ENCODE measurements at places on chromosomes 7 and 10.
A peak's percentile ranks its signal among the peaks of the same experiment; 100 is the strongest.

DNA sequence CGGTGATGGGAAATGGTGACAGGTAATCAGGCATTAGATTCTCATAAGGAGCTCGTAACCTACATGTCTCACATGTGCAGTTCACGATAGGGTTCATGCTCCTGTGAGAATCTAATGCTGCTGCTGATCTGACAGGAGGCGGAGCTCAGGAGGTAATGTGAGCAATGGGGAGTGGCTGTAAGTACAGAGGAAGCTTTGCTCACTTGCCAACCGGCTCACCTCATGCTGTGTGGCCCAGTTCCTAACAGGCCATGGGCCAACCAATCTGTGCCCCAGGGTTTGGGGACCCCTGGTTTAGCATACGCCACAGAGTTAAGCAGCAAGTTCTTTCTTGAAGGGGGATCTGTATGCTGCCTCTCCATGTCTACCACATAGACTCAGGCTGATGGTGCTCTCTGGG is 133.1 kb downstream of the IQUB start:
- no peak for DNase-seq

GRCh38 chr10:59675812-59676211 is 33.8 kb downstream of the SLC16A9 start:
- peak; percentile 8 for DNase-seq

GRCh38 chr10:132395704-132396493 is 1.1 kb upstream of the PWWP2B start:
- DNase-seq: no peak

DNA sequence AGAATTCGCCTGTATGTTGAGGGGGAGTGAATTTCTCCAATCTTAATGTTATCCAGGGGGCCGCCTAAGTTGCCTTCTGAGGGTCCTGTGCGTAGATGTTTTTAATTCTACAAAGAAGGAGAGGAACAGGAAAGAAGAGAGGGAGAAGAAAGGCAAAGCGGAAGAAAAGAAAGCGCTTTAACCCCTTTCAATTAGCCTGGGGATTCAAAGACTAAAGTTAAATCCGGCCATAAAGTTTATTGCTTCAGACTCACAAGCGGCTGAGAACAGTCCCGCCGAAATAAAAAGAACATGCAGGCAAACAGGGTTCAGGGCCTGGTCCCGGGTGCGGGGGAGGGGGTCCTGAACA is 4.5 kb downstream of the HOXA5 start:
- no peak for DNase-seq

GRCh38 chr7:90580051-90580450 is 16.1 kb upstream of the CDK14 start:
- DNase-seq: no peak

DNA sequence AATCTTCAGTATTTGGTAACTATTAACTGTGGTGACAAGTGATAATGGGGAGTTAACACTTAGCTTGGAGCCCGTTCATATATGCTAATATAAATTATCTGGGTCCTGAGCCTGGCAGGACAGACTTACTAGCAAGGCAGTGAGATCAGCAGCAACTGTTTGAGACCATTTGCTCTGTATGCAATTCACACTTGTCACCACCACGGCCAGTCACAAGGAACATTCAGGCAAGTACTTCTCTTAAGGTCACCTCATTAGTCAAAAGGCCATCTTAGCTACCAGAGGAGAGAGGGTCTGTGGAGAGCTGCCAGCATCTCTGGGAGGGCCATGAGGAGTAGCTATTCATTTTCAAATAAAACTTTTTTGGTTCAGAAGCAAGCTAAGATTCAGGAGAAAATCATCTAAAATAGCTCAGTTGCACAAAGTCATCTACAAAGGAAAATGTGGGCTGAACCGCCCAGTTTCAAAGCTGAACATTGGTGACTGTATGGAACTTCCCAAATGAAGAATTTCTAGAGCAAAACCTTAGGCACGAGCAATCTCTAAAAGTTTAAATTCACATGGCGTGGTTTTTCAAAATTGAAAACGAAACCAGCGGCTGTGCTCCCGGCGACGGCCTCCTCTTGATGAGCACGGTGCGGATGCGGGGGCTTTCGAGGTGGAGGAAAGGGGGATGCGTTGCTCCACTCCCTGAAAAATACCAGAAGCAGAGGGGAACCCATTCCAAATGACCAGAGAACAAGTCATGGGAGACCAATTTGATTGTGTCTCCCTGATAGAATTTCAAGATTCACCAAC is 233.5 kb upstream of the MGMT start:
- DNase-seq: peak; percentile 29

- no peak for DNase-seq
These were observed 61.9 kb upstream of the PDLIM1 start for GRCh38 chr10:95352684-95353083.

- no peak for DNase-seq
These were observed 614.1 kb upstream of the MGMT start for GRCh38 chr10:128852902-128853301.

DNA sequence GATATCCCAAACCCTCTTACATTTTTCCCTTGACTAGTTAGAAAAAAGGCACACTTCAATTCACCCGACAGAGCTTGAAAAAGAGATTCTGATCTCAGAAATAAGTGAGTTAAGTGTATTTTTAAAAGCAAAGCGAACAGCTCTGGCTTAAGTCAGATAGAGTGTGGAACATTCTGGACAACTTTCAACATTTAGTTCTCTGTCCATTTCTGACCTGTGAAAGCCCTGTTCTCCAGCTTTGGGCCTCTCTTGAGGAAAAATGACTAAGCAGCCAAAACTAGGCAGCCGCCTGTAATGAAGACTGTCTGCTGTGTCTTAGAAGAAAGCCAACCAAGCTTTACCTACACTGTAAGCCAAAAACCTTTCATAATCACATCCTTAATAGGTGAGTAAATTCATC is 50.5 kb downstream of the CDK6 start:
- DNase-seq: no peak

DNA sequence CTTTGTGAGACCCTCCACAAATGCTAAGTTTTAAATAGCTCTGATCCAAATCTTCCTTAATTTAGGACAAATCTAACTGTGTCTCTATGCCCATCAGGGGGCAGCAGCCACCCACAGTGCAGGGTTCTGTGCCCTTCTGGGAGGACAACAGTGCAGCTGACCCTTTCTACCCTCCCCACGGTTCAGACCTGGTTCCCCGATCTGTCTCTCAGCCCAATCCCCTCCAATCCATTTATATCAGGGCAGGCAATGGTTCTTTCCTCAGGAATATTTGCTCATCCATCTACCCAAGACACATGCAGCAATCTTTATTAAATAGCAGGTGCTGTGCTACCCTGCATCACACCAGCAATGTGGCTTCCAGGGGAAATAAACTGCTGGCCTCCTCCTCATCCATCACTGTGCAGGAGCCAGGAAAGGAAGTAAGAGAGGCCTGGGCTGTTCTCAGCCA is 4.0 kb upstream of the RBM28 start:
- peak; percentile 69 for DNase-seq

- DNase-seq: no peak
These were observed 23.5 kb upstream of the ZNF12 start for GRCh38 chr7:6730343-6730633.

DNA sequence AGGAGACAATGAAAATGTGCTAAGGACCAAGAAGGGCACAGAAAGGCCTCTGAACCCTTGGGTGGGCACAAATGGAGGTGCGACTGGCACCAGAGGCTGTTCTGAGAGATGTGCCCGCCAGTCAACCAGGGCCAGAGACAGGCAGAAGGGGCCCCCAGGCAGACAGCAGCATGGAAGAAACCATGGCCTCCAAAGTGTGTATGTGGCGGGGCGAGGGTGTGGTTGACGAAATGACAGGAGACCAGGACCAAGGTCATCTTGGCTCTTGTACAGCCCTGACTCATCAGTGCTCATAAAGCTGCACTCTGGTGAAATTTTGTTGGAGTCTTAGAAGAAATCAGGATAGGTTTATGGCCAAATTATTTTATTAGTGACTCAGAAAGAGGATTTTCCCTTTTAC is 4.0 kb upstream of the MRPS24 start:
- DNase-seq: no peak

DNA sequence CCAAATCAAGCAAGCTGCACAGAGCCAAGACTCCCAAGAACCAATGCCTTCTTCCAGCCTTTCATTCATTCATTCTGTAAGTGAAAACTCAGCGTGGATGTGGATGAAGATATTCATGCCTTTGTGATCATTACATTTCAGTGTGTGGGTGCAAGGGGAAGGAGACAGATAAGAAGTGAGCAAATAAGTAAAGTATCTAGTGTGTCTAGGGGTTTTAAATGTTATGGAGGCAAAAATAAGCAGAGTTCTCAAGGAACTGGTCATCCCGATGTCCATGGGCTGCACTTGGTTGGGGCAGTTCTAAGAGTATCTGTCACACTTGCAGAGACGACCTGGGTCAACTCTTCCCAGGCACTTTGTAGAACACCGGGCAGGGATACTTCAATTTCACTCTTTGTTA is 149.1 kb downstream of the KIAA1217 start:
- DNase-seq: no peak

Measured in ACHN (cell line).